Kidney (tissue), 22 donors: ENCODE measurements at places on chromosomes 5 and 9. TPM values are rescaled to one million over a fixed set of nuclear protein-coding genes. Genes with fewer than 3 reads are reported as not detected.

Gene PDGFRB
- 50.4 TPM for polyA plus RNA-seq

Gene USP20
- 22.8 TPM for polyA plus RNA-seq

Gene SELENOP
- polyA plus RNA-seq: 390 TPM

Gene RAB3C
- polyA plus RNA-seq: not detected

Gene MVB12B
- 4.5 TPM for polyA plus RNA-seq

Gene HTR4
- polyA plus RNA-seq: not detected

Gene DDX46
- polyA plus RNA-seq: 11.3 TPM

Gene SEMA6A
- 4.0 TPM for polyA plus RNA-seq

Gene PCDHB13
- polyA plus RNA-seq: 0.86 TPM

Gene SURF2
- polyA plus RNA-seq: 61.2 TPM

Gene SCAI
- polyA plus RNA-seq: 1.4 TPM

Gene PCDHGA12
- 0.24 TPM for polyA plus RNA-seq

DNA sequence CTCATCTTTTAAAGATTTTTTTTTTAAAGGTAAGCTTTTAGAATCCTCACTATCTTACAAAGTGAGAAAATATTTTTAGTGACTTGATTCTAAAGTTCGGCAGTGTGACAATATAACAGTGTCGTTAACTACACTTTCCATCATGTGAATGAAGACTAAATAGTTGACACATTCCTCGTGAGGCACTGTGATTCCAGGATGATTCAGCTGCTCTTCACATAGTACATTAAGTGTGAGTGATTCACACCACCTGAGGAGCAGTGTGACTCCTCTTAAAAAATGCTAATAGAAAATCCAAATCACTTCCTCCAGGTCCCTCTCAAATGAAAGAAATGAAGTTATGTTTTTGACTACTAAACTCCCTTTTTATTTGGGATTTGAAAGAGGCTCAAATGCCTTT, 589.5 kb downstream of the GABRG2 start:
- no peak for DNase-seq

DNA sequence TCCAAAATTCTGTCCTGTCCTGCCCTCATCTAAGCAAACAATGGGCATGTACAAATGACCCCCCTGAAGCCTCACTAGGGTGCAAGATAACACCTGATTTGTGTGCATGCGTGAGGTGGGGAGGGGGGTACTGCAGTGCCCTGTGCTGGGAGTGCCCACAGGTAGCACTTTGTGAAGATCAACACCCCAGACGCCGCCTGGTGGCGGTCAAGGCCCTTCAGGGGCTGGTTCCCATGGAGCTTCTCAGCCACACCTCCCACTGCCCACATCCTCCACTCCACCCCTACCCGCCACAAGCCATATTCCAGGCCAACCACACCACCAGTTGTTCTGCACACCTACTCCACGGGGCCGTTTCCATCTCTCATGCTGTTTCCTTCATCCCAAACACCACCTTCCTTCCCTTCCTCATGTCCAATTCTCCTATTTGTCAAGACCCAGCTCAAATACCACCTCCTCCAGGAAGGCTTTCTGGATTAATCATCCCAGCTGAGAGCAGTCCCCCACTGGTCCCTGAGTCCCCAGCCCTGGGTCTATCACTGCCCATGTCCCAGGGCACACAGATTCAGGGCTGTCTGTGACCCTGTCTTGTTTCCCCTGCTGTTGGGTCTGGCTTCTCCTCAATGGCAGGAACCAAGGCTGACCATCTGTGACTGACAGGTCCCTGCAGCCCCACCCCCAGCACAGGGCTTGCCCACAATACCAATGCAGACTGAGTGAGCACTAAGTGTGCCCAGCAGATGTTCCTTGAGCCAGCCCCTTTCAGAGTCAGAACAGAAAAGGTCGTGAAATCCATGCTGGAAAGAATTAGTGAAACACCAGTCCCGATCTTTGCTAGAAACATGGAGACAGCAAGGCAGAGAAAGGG, 178.4 kb downstream of the PAX5 start:
- peak; percentile 24 for DNase-seq

GRCh38 chr5:142785206-142785605, 15.0 kb downstream of the ARHGAP26 start:
- no peak for DNase-seq

DNA sequence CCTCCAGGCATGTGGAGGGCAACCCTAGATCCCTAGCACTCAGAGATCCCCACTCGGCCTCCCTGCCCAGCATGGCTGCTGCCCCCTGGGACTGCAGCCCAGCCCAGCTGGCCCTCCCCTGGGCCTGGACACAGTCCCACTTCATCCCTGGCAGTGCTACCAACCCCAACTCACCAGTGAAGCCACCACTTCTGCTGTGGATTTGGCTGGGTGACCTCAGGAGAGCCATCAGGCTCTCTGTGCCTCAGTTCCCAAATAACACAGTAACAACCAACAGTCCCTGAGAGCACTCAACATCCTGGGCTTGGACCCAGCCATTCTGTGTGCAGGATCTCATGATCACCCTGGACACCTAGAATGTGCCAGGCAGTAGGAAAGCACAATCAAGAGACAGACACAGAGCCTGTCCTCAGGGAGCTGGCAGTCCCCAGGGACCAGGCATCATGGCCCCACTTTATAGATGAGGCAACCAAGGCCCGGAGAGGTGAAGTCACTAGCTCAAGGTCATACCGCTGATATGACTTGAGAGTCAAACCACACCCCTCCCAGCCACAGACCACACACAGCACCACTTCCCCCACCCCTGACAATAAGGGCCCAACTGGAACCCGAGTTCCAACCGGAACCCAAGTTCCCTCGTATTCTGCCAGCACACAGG, 4.7 kb upstream of the PSMB7 start:
- DNase-seq: no peak

DNA sequence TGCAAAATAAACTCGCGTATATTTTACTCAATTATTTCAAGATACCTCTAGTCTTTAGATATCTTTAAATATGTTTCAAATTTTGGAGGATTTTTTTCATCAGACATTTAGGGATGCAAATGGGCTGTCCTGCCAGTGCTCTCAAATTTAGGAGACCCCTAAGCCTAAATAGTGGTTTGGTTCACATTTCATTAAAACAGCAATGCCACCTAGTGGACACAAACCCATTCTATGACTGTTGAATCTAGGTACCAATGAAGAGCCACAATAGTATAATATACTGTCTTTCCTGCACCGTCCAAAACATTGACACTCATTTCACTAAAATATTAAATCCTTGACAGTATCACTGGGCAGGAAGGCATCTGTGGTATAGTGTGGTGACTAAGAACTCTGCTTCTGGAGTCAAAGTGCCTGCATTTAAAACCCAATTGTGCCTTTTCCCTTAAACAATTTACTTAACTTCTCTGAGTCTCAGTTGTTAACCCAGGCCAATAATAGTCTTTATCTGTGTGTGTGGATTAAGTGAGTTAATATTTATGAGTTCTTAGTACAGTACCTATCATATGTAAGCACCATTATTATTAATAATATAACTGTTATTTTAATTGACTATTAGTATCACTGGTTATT, 148.0 kb downstream of the RORB start:
- DNase-seq: no peak

- DNase-seq: no peak
Observed at GRCh38 chr5:160605266-160605665, 183.6 kb downstream of the PTTG1 start.

DNA sequence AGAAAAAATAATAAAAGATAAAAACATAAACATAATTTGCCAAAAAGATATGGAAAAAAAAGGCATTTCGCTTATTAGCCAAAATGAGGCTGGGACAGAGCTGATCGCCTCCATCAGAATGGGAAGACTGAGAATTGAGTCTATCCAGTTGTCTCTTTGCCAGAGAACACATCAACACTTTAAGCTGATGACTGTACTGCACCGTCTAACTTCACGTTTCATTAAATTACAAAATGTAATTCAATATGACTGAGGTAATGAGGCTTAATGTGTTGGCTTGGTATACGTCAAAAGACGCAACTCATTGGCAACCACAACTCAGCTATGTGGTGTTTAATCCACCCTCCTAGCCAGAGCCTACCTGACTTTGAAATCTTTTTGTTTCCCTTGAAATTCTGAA, 462.7 kb upstream of the CD180 start:
- DNase-seq: no peak

GRCh38 chr9:120412425-120412951, 167.5 kb downstream of the CDK5RAP2 start:
- DNase-seq: no peak

- DNase-seq: no peak
Observed at GRCh38 chr9:127129073-127129717, 6.8 kb upstream of the ANGPTL2 start.

DNA sequence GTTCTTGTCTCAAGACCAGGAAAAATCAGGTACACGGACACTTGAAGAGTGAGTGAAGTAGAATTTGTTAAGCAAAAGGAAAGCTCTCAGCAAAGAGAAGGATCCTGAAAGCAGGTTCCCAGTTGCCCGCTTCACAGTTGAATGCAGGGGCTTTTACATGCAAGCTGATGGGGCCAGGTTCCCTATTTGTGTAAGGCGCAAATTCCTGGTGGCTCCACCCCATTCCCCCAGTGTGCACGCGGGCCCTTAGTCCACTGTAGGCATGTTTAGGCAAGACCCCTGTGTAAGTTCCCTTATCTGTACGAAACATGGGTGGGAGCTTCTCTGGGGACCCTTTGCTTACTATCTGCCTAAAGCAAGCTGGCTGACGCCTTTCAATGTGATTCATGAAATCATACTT, 2.7 kb upstream of the AGTPBP1 start:
- no peak for DNase-seq

DNA sequence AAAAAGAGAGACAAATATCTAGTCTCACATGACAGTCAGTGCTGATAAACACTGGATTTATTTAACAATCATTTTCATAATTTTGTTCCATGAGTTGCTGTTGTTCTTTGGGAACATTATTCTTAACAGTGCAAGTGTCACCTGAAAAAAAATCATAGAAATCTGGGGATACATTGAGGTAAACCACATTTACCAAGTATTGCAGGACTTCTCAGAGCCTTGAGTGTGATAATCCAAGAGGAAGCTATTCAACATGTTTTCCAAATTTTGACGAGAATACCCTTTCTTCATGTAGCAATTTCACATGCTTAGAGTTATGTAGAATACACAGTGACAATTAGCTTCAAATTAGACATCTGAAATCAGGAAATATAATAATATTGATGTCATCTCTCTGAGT, 108.5 kb downstream of the MEGF10 start:
- DNase-seq: no peak

- DNase-seq: no peak
Observed at GRCh38 chr5:53917095-53917494, 356.7 kb downstream of the NDUFS4 start.

GRCh38 chr9:71725590-71726338, 42.5 kb downstream of the CEMIP2 start:
- no peak for DNase-seq

- peak; percentile 14 for DNase-seq
Observed at GRCh38 chr5:71651579-71651978, 64.4 kb downstream of the MCCC2 start.

GRCh38 chr9:109416135-109416706, 81.9 kb downstream of the PTPN3 start:
- no peak for DNase-seq

GRCh38 chr5:35484241-35484640, 133.4 kb upstream of the SPEF2 start:
- no peak for DNase-seq

DNA sequence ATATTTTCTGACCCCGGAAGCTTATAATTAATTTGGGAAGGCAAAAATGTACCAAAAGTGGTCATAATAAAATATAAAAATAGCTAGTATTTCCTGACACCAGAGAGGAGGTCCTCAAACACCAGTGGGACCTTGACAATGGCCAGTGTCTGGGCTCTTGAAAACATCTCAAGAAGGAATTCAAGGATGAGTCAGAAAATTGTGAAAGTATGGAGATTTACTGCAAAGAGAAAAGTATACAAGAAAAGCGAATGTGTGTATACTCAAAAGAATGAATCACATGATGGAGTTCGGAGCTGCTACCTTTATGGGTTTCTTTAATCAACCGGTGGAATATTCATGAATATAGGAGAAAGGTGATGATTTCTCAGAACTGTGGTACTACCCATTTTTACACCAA, 1709.0 kb upstream of the WWC1 start:
- DNase-seq: no peak

- no peak for DNase-seq
Observed at GRCh38 chr9:105206821-105207699, 37.4 kb upstream of the SLC44A1 start.

- DNase-seq: peak; percentile 82
Observed at GRCh38 chr5:150485693-150486401, 22.1 kb upstream of the NDST1 start.

DNA sequence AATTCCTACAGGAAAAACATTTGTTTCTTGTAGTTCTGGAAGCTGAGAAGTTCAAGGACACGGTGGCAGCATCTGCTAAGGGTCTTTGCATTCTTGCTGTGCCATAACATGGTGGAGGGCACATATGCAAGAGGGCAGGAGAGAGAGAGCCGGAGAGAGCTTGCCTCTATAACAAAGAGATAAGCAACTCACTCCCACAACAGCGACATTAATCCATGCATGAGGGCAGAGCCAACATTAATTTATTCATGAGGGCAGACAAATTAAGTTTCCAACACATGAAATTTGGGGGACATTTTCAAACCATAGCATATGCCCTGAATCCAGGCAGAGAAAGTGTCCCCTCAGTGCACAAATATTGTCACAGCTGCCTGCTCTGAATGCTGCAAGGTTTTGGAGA, 4.4 kb upstream of the GTF3C5 start:
- peak; percentile 20 for DNase-seq

GRCh38 chr5:24621792-24622191, 23.0 kb downstream of the CDH10 start:
- no peak for DNase-seq

- DNase-seq: no peak
Observed at GRCh38 chr9:108150736-108151586, 661.4 kb upstream of the KLF4 start.

GRCh38 chr9:14014218-14014617, 299.7 kb downstream of the NFIB start:
- no peak for DNase-seq

- no peak for DNase-seq
Observed at GRCh38 chr5:78649211-78649695, 681 bp upstream of the LHFPL2 start.

- peak; percentile 51 for DNase-seq
Observed at GRCh38 chr9:112793213-112793810, 42.8 kb downstream of the SNX30 start.

- DNase-seq: no peak
Observed at GRCh38 chr9:136530461-136531089, 15.3 kb downstream of the NOTCH1 start.

DNA sequence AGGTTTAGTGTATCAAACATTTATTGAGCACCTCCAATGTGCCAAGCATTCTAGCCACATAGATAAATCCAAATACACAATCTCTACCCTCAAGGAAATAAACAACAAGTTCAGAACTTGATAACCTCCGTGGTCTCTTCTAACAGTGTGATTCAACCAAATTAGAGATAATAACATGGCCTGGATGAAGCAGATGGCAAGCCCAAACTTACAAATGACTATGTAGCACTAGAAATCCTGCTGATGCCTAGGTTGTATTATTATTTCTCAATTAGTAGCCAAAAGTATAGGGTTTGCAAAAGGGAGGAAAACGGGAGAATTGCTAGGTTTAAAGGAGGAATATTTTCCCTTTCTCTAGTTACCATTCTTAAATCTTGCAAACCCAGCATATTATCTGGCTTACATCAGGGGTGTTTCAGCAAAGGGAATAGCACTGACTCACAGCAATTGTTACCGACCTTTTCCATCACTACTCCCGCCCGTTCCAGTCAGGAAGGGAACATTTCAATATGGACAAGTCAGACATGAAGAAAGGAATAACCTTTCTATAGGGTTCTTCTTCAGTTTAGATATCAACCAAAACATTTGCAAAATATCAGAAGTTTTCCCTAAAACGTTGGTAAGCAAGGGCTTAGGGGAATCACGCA, 2.3 kb downstream of the DPYSL3 start:
- no peak for DNase-seq

- DNase-seq: no peak
Observed at GRCh38 chr9:134204041-134204440, 39.7 kb upstream of the RNU6ATAC start.
